ENCODE measurements at places on chromosomes 1 and 21.
A peak's percentile ranks its signal among the peaks of the same experiment; 100 is the strongest.

GRCh38 chr21:36608897-36609225 is 90.1 kb upstream of the SIM2 start:
- no peak for DNase-seq

DNA sequence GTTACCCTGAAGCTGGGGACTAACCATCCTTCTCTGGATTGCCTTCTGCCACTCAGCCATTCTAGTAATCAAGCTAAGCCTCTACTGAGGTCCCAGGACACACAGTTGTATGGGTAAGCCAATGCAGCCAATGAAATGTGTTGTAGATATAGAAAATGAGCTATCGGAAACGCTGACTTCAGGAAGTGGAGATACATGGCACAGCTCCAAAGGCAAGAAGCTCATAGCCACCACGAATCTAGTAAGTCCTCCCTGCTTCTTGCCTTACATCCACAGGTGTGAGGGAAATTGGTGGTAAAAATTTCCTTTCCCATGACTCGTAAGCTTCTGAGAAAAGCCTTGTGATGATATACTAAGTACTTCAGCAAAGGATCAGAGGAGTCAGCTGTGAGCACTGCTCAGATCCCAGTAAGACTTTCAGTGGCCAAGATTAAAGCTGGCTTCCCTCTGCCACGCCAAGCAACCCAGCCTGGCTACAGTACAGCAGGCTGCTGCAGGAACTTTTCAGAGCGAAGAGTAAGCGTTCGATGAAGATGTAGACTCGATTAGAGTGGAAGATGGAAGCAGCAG is 117.7 kb downstream of the SIM2 start:
- DNase-seq, result no peak

- no peak for DNase-seq
Observed at GRCh38 chr21:22319435-22319834, 1321.2 kb downstream of the NCAM2 start.

GRCh38 chr1:183622884-183623785 is 12.4 kb downstream of the ARPC5 start:
- DNase-seq, result peak; percentile 62

GRCh38 chr1:25672763-25673409 is 56.3 kb downstream of the MAN1C1 start:
- peak; percentile 19 for DNase-seq

DNA sequence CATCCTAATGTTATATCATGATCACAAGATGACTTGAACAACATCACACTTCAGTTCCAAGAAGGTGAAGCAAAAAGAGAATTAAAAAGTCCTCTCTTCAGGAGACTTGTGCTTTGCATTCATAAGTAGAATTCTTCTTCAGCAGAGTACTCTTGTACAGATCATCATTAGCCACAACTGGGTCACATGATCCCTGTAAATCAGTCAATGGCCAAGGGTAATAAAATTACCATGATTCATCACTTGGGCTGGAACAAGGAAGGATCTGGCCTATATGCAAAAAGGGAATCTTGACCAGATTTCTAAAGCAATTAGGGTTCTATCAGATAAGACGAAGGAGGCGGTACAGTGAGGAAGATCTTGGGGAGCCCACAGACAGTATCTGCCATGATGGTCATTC is 458.0 kb upstream of the DEPDC1 start:
- DNase-seq, result peak; percentile 9

- DNase-seq, result no peak
Observed at GRCh38 chr21:21290751-21291150, 292.5 kb downstream of the NCAM2 start.

DNA sequence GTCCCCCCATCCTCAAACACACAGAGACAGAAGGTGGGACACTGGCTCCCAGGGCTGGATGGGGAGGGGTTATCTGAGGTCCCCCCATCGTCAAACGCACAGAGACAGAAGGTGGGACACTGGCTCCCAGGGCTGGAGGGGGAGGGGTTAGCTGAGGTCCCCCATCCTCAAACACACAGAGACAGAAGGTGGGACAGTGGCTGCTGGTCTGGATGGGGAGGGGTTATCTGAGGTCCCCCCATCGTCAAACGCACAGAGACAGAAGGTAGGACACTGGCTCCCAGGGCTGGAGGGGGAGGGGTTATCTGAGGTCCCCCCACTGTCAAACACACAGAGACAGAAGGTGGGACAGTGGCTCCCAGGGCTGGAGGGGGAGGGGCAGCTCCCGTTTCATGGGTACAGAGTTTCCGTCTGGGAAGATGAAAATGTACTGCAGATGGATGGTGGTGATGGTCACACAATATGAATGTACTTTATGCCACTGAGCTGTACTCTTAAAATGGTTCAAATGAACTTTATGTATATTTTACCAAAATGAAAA is 69.2 kb downstream of the SCCPDH start:
- DNase-seq, result no peak

DNA sequence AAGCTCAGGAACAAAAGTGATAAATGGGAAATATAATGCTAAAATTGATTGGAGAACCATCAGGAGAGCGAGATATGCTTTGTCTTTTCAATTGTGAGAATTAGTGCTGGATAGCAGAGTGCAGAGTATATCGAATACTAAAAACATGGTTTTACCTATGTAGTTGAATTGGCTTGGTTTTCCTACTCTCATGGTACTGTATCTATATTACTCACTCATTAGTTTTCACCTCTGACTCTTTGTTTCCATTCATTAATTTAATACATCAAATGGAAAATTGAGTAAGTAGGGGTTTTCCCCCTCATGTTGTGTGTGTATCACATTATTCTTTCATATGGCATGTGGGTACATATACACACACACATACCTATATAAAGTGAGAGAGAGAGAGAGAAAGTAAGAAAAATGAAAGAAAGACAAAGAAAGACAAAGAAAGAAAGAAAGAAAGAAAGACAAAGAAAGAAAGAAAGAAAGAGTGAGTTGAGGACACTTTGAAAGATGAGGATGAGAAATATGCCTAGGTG is 1574.5 kb downstream of the MRPL39 start:
- DNase-seq, result no peak

GRCh38 chr1:229913489-229913888 is 153.5 kb upstream of the GALNT2 start:
- no peak for DNase-seq

- no peak for DNase-seq
Observed at GRCh38 chr1:236168716-236169429, 26.5 kb downstream of the GPR137B start.

GRCh38 chr1:87219626-87220025 is 109.1 kb upstream of the LMO4 start:
- peak; percentile 64 for DNase-seq

GRCh38 chr1:23451441-23451840 is 26.9 kb upstream of the TCEA3 start:
- no peak for DNase-seq

- DNase-seq, result no peak
Observed at GRCh38 chr1:151406176-151406575, 6.8 kb downstream of the PSMB4 start.

GRCh38 chr1:170978371-170978910 is 43.1 kb downstream of the MROH9 start:
- DNase-seq, result no peak

DNA sequence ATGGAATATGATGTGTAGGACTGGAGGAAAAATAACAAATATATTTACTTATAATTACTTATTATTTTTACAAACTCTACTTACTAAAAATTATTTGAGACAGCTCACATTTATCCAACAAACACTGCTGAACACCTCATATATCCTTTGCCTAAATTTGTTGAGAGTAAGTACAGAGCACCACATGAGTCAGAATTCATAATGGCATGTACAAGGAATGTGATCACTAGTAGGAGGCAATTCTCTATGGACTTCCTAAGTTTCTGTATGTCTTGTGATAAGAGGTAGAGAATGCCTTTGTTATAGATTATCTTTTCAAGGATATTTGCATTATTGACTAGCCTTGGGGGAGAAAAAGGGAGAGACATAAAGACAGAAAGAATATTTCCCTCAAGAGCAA is 8.2 kb upstream of the ST6GALNAC3 start:
- DNase-seq, result peak; percentile 25

GRCh38 chr1:223000632-223001031 is 142.4 kb downstream of the TLR5 start:
- DNase-seq, result no peak

DNA sequence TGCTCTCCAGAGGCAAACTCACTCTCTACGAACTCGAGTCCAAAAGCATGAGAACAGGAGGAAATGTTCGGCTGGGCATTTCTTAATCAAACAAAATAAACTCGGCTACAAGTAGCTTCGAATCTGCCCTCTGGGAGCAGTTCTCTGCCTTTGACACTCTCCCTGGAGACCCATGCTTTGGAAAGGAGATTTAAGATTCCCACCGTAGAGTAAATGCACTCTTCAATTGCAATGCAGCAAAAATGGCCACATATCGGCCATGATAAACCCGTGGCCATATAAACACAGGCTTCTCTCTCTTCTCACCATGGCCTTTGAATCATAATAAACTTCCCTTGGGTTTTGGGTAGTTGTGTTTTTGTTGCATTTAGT is 215.4 kb downstream of the TOMM20 start:
- DNase-seq, result no peak

DNA sequence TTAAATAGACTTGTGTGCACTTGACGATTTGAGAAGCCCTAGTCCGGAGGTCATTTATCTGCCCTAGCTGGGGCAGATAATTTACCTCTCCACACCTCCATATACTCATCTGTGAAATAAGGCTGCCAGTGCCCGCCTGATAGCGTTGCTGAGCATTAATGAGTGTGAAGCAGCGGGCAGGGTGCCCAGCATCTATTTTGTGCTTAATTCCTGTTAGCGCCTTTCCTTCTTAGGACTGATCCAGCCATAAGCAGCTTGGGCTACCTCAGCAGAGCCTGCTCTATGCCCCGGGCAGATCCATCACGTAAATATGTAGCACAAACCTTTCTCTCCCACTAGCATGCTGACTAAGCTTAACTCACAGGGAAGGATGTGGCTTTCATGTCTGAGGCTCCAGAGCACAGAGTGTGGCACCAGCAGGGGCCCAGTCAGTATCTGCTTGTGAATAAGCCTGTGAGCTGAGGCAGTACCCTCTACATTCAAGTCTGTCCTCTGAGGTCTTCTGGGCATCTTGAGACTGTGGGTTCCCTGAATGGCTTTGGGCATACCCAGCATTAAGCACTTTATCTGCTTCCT is 21.5 kb upstream of the RNF187 start:
- DNase-seq, result no peak

- no peak for DNase-seq
Observed at GRCh38 chr21:43984905-43985689, 27.0 kb upstream of the TRAPPC10 start.

DNA sequence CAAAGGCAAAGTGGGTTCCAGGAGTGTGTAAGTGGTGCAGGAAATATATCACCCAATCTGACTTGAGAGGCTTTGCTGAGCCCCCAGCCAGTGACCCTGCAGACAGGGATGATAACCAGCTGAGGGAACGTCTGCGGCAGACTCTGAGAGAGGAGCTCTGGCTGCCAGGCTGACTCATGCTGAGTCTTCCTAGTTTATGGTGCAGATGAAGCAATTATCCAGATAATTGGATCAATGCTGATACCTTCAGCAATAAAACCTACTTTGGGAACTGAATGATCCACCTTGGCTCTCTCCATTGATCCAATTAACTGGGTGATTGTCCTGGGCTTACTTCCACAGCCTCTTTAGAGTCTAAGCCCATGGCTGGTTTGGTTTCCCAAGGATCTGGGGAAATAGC is 7.3 kb downstream of the C8B start:
- DNase-seq, result no peak

- no peak for DNase-seq
Observed at GRCh38 chr1:243740255-243740999, 109.6 kb downstream of the AKT3 start.

GRCh38 chr1:22753481-22753971 is 42.9 kb downstream of the EPHB2 start:
- DNase-seq, result no peak

GRCh38 chr1:96376846-96377245 is 344.7 kb upstream of the PTBP2 start:
- no peak for DNase-seq

DNA sequence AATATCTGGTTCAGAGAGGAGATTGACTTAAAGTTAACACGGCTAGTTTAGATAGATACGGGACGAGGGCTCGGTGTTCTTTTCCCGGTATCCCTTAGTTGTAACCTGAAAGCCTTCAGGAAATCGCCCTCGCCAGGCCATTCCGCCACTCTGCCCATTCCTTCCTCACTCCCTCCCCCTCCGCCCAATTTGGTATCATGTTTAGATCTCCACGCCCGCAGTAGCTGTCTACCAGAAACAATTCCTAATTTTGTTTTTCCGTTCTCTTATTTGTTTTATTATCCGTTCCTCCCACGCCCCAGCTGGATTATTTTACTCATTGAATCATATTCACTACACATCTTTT is 685 bp upstream of the VAMP4 start:
- DNase-seq, result peak; percentile 57

- DNase-seq, result peak; percentile 49
Observed at GRCh38 chr1:101757985-101758384, 238.7 kb downstream of the OLFM3 start.

GRCh38 chr1:3304692-3305091 is 149.8 kb upstream of the ARHGEF16 start:
- no peak for DNase-seq

DNA sequence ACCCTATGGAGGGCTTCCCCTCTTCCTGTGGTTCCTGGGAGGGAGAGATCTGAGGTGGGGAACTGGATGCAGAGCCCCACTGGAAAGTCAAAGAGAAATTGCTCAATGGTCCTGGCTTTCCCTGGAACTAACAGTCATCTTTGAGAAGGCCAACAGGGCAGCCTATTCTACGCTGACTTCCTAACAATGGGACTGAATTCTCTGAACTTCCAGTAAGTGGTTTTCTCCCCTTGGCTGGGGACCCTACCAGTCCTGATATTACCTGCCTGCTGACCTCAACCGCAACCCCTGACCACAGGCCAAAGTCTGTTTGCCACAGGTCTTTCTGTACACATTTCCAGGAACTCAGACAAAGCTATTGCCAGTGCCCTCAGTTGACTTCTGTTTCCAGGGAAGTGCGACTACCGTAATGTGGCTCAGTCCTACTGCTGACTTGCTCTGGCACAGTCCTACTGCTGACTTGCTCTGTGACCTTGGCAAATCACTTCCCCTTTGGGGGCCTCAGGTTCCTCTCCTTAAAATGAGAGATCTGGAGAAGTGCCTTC is 55.3 kb downstream of the C8B start:
- no peak for DNase-seq

DNA sequence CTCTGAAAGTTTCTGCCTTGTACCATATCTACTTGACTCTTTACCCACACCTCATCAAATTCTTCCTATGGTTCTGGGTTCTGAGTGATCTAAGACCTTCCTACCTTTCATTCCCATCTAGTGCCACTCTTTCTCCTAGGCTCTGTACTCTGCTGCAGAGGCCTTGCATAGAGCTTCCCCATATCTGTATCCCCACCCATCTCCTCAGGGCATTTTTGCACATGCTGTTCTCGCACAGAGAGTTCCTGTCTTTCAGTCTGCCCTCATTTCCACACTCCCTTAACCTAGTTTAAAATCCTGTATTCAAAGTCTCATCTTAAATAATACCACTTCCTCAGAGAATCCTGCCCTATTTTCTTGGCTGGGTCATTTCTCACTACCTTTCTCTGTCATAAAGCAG is 114.8 kb downstream of the HMCN1 start:
- DNase-seq, result no peak

GRCh38 chr1:70945251-70945650 is 102.4 kb downstream of the PTGER3 start:
- DNase-seq, result no peak

GRCh38 chr1:81165963-81166362 is 634.8 kb upstream of the ADGRL2 start:
- DNase-seq, result peak; percentile 57

Data from mammary epithelial cell (primary cell).